ENCODE measurements at places on chromosomes 11 and 22.

- no peak for ATAC-seq
These were observed 539.3 kb upstream of the B3GAT1 start for GRCh38 chr11:134951305-134951700.

DNA sequence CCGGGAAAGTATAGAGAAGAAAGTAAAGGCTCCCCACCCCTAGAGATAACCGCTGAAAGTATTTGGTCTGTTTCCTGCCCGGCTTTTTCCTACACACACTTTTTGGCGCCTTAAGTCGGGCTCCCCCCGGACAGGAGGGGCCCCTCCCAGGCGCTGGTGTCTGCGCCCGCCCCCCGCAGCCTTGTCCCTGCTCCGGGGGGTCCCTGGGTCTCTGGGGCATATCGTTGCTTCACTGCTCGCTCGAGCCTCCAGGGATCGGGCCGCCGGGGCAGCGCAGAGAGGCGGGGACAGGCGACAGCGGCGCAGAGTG, 928 bp upstream of the CRACR2B start:
- ATAC-seq = no peak

- ATAC-seq = peak; percentile 85
These were observed 18.0 kb downstream of the CREB3L1 start for GRCh38 chr11:46295312-46296058.

- no peak for ATAC-seq
These were observed 6.3 kb downstream of the PC start for GRCh38 chr11:66951927-66952337.

DNA sequence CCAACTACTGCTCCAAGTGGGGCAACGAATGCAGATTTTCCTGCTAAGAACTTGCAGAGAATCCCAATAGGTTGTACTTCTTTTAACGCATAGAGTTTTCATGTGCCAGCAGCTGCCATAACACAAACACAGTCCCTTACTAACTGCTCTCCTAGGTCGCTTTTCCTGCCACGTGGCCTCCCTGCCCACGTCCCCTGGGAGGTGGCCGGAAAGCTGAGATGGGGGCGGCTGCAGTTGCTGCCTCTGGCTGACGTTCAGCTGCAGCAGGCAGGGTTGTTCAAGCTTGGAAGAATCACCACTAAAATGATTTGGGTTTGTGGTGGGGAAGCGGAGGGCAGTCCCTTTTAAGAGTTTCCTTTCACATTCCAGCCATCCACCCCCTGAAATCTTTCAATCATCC, 39.3 kb downstream of the ZNF202 start:
- ATAC-seq = no peak
